ENCODE measurements at places on chromosomes 11 and 22.

DNA sequence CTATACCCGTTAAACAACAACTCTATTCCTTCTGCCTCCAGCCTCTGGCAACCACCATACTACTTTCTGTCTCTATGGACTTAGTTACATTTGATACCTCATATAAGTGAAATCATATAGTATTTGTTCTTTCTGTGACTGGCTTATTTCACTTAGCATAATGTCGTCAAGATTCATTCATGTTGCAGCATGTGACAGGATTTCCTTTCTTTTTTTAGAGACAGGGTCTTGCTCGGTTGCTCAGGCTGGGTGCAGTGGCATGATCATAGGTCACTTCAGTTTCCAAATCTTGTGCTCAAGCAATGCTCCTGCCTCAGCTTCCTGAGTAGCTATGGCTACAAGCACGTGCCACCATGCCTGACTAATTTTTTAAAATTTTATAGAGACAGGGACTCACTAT, 29.4 kb upstream of the SORL1 start:
- no peak for DNase-seq

DNA sequence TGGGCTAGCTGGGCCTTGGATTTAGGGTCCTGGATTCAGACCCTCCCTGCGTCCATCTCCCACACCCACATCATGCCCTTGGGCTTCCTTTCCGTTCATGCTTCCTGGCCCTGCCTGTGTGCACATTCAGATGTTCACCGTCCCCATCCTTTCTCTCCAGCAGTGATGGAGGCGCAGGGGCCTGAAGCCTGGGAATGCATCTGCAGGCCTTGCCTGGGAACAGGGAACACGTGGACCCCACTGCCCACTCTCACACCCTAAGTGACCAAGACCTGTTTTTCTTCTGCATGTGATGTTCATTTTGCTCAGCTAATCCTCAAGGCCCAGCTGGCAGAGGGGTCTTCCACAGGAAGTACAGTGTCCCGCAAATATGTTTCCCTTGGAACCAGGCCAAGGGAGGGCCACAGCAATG, 91.6 kb upstream of the PARVA start:
- DNase-seq, result no peak

- DNase-seq, result no peak
Measured at GRCh38 chr22:29260031-29260560, 7.7 kb downstream of the RHBDD3 start.

DNA sequence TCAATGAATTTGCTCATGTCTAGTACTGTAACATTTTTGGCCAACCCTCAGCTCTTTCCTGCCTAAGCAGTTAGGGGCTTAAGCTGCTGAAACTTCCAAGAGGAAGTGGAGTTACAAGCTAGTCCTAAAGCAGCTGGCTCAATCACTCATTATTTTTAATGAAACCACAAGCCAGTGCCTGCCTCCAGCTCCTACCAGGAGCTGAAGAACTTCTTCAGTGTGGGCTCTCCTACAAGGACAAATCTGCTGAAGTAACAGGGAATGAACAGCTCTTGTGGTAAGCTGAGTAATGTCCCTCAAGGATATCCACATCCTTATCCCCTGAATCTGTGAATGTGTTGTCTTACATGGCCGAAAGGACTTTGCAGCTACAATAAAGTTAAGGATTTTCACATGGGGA, 112.5 kb downstream of the BBOX1 start:
- DNase-seq, result no peak

DNA sequence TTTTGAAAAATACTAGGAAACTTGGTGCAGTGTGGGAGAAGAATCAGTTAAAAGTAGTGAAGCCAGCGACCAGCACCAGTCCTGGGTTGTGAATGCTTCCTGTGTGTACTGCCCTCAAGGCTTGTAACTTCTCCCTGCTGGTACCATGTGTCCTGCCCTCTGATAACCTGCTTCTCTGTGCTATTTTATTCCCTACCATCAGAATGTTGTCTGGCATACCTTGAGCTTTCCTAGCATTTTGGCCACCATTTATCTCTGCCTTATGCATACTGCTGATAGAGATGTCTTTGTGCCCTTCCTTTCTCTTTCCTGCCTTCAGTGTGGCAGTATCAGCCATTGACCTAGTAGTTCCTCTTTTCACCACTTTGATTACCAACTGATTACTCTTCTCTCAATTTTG, 2.0 kb downstream of the GTF2H1 start:
- no peak for DNase-seq

GRCh38 chr22:41642331-41643110, 21.4 kb downstream of the XRCC6 start:
- DNase-seq, result no peak

DNA sequence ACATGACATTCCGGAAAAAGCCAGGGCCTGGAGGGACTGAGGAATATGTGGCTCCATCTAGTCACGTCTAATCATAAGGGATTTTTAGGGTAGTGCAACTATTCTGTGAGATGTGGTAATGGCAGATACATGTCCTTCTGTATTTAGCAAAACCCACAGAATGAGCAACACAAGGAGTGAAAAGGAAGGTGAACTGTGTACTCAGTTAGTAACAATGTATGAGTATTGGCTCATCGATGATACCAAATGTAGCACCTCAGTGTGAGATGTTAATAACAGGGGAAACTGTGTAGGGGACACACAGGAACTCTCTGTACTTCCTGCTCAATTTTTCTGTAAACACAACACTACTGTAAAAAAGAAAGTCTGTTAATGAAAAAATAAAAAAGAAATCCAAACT, 42.0 kb upstream of the CARS1 start:
- no peak for DNase-seq

DNA sequence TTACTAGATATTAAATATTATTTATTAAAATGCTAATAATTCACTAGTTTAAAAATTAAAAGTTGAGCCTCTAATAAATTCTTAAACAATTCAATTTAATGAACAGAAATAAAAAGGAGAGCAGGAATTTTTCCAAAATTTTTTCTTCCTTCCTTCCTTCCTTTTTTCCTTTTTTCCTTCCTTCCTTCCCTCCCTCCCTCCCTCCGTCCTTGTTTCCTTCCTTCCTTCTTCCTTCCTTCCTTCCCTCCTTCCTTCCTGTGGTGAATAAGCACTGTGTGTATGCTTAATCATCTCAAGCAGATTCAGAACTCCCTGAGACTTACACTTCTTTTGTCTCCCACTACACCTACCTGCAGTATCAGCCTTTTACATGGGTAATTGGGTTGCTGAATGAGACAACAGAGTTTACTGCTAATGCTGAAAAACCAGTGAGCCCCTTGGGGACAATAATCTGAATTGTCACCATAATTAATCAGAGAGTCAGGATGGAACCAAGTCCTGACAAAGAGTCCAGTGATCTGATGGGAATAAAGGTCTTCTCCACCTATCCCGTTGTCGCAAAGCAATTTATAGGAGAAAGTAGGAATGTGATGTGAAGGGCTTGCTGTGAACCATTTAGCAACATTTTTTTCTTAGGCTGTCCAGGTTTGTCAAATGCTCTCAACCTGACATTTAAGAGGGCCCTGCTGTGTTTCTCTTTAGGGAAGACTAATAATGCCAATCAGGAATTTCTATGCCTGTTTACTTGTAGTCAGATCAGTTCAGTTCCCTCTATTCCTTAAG, 58.1 kb upstream of the CEP295 start:
- no peak for DNase-seq

GRCh38 chr11:82998697-82999096, 73.0 kb downstream of the RAB30 start:
- no peak for DNase-seq

DNA sequence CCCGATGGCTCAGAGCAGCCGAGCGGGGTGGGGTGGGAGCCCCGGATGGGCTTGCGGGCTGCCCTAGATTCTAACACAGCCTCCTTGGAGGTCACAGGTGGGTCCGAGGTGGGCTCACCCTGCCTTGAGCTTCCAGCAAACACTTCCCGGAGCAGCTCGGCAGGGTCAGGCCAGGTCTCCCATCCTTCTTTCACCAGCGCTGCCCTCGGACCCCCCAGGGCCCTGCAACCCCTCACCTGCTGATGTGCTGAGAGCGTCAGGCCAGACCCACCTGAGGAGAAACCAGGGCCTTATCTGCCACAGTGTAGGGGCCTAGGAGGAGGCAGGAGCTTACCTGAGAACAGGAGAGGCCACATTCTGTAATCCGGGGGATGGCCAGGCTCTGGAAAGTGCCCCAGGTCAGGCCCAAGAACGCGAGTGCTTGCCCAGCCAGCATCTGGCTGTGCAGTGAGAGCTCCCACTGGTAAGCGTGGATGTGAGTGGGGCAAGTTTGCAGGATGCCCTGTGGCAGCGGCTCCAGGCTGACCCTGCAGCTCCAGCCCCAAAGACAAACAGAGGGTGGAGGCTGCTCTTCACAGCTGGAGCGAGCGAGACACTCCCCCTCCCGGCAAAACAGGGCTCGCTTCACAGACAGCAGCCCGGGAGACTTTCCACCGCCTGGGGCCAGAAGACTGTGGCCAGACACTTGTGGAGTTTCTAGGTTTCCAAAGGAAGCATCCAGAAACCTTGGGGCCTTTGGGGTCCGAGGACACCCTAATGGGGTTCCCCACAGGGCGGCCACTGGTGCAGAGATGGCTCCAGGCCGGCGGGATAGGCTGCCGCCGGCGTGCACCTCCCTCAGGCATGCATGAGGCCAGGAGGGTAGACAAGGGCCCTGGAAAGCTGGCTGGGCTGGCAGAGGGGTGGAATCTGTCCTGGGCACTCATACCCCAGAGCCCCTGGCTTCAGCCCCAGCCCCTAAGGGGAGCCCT, at the start of gene IL17REL:
Gene IL17REL, minus strand, starts transcription at position 555 of the 971 bp plus-strand sequence. Its CDS starts 119 bp downstream, at position 436.
- DNase-seq, result no peak

DNA sequence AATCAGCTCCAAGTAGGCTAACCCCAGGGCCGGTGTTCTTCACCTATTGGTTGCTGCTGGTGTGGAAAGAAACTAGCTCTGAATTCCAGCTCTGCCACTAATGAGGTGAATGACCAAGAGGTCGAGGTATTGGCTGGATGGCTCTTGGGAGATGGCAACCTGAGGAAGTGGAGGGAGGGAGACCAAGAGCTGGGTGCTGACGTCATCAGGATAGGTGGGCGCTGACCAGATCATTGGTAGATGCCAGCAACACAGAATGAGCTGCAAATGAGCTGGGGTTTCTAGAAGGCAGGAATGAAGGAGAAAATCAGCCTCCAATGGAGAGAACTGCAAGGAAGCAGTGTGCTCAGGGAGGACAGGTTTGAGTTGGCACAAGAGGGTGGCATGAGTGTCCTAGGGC, 14.7 kb upstream of the CSF2RB start:
- DNase-seq, result no peak

- DNase-seq, result no peak
Measured at GRCh38 chr11:31408201-31408600, 38.5 kb downstream of the DNAJC24 start.
